SJCRH30 (cell line): ENCODE measurements at places on chromosomes 1 and 21. TPM values are rescaled to one million over a fixed set of nuclear protein-coding genes. Genes with fewer than 3 reads are reported as not detected.

- H3K4me3 ChIP-seq, result no peak overlapping the region
- H3K27ac ChIP-seq, result no peak overlapping the region
- H3K27me3 ChIP-seq, result peaks cover 4% of the 10 kb centered on the region; the same call in 1 of the 2 replicates
- DNase-seq, result no peak
- H3K36me3 ChIP-seq, result no peaks in the 10 kb centered on the region
Measured at GRCh38 chr1:15007842-15008241, 145.7 kb upstream of the TMEM51 start.

DNA sequence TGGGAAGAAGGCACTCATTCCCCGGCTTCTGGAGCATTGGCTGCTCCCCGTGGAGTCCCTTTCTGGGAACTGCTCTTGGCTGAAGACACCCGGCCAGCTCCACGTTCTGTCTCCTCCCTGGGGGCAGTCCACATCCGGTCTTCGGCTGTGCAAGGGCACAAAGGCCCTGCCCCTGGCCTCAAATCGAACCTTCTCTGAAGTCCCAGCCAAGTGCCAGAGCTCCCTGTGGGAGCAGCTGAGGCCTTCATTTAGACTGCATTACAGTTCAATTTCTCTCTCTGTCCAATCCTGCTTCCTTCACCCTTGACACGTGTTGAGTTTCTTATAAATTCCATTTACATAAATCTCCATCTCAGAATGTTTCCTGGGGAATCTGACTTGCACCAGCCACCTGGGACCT is 132.9 kb upstream of the POU3F1 start:
- peaks cover 6% of the 10 kb centered on the region for H3K27me3 ChIP-seq
- no peaks in the 10 kb centered on the region for H3K4me1 ChIP-seq
- H3K36me3 ChIP-seq, result no peaks in the 10 kb centered on the region
- no peak overlapping the region for H3K27ac ChIP-seq

GRCh38 chr1:240115831-240116230 is 24.1 kb downstream of the FMN2 start:
- H3K4me1 ChIP-seq, result no peaks in the 10 kb centered on the region
- H3K27me3 ChIP-seq, result no peaks in the 10 kb centered on the region
- H3K36me3 ChIP-seq, result no peaks in the 10 kb centered on the region
- H3K4me3 ChIP-seq, result no peak overlapping the region

Gene ARID4B
- 30.3 and 34.6 TPM in 2 replicates for total RNA-seq

Gene HUNK
- 37.3 and 38.9 TPM in 2 replicates for total RNA-seq

Gene CD1B
- total RNA-seq, result 0.13 TPM in 1 of 2 replicates, not detected in the other

Gene RNU1-4
- total RNA-seq, result under 0.01 TPM in 2 replicates

Gene HSPA6
- total RNA-seq, result 0.13 and 0.18 TPM in 2 replicates

Gene RNU1-3
- total RNA-seq, result under 0.01 TPM in 2 replicates

Gene CD2
- total RNA-seq, result not detected in 2 replicates
